Central memory CD8-positive, alpha-beta T cell (primary cell): ENCODE measurements at places on chromosomes 4 and X.

GRCh38 chrX:24148121-24148520 is 1.4 kb upstream of the ZFX start:
- no peak for DNase-seq

GRCh38 chrX:38699121-38699520 is 102.1 kb upstream of the MID1IP1 start:
- DNase-seq: no peak

DNA sequence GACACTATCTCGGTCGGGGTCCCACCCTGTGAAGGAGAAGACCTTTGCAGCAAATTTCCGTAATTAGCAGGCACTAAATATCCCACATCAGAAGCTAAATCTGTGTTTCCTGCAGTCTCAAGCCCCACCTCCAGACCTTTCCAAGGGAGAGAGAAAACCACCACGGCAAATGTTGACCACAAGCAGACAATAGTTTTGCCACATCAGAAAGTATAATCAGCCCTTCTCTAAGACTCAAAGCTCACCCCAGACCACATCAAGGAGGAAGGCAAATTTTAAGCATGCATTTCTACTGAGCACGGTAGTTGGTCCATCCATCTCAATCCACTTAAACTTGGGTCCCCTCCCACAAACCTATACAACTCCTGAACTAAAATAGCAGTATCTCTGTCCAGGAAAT is 398.5 kb downstream of the GPM6A start:
- no peak for DNase-seq

DNA sequence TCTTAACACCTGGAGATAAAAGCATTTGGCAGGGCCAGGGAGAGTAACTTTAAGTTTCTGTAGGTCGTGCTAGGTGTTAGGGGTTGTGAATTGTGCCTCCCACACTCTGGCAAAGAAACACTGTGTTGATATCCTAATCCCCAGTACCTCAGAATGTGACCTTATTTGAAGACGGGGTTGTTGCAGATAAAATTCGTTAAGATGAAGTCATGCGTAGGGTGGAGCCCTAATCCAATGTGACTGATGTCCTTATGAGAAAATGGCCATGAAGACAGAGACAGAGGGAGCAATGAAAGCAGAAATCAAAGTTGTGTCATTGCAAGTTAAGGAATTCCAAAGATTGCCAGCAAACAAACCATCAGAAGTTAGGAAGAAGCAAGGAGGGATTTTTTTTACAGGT is 40.5 kb upstream of the BBS12 start:
- no peak for DNase-seq

GRCh38 chrX:776529-777230 is 146.1 kb downstream of the SHOX start:
- no peak for DNase-seq

- no peak for DNase-seq
Observed at GRCh38 chr4:104500442-104500841, 5.7 kb upstream of the CXXC4 start.

GRCh38 chr4:118942465-118942864 is 53.8 kb downstream of the SYNPO2 start:
- DNase-seq: no peak

GRCh38 chr4:24672880-24673279 is 88.5 kb upstream of the DHX15 start:
- no peak for DNase-seq

- no peak for DNase-seq
Observed at GRCh38 chrX:106615041-106615440, 3.3 kb downstream of the RADX start.

DNA sequence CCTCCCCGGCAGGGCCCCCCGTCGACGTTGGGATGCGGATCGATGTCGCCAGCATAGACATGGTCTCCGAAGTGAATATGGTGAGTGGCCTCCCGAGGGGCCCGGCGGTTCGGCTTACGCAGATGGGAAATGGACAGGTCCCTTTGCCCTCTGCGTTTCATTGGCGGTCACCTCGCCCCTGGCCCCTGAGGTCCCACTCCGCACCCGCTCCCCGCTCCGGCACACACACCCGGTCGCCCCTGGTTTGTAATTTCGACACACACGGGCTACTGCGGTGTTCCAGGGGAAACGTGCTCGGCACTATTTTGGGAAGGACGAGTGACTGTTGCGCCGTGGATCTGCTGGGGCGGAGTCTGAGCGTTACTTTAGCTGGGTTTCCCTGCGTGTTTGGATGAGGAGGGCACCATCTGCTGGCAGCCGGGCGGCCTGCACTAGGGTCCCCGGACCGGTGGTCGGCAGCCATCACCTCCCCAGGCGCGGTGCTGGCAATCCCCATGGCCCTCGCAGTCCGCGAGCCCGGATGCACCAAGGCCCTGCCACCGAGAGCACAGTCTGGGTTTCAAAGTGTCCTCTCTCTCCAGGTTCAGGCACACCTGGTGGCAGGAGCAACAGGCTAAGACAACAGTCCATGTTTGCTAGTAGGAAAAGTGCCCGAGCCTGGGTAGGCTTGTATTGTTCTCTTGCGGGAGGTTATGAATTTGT is 1.2 kb downstream of the GABRB1 start:
- peak; percentile 24 for DNase-seq

- no peak for DNase-seq
Observed at GRCh38 chr4:121654738-121655137, 42.0 kb downstream of the ANXA5 start.

DNA sequence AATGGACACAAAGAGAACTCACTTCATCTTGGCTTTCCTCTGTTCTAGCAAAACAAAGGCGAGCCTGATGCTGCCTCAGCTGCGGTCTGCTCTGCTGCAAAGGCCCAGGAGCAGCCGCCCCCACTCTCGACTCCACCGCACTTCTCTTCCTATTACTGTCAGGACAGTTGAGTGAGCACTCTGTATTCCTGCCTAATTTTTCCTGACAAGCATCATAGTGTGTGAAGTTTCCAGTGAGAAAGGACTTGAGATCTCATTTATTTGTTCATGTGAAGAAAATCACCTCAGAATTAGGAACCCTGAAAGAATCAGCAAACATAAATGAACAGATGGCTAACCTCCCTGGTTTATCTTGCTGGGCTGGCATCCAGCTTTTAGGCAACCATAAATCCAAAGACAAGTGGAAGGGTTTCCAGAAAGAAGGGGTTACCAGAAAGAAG is 15.6 kb downstream of the SCARB2 start:
- no peak for DNase-seq

DNA sequence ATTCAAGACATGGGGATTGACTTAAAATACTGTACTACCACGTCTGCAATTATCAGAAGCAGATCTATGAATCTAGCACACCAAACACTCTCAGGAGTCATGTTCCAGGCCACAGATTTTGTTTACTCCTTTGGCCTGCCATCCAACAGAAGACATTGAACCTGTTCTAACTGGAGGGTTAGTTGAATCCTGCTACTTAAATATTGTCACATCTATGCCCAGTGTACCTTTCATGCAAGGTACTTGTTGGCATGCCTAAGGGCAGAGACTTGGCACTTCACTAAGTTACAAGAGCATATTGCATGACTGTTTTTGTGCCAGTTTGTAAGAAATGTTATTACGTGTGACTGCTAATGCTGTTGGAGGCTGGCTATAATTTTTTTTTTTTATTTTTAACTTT is 126.9 kb upstream of the BCOR start:
- no peak for DNase-seq

DNA sequence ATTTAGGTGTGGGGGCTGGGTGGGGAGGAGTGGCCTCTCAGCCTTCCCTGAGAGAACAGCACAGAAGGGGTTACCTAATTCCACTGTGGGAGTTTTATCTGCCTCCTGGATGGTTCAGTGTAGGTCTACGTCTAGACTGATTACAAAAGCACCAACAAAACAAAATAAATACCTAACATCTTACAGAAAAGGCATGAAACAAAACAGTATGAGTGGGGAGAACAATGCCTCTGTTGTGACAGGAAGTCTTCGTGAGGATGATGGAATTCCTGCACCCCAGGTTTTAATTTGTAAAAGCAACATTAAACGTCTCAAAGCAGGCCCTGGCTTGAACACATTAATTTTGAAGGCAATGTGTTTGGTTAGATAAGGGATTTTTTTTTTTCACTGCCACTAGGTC is 112.1 kb upstream of the GPC4 start:
- DNase-seq: no peak

- no peak for DNase-seq
Observed at GRCh38 chr4:176563591-176563990, 229.1 kb downstream of the VEGFC start.

DNA sequence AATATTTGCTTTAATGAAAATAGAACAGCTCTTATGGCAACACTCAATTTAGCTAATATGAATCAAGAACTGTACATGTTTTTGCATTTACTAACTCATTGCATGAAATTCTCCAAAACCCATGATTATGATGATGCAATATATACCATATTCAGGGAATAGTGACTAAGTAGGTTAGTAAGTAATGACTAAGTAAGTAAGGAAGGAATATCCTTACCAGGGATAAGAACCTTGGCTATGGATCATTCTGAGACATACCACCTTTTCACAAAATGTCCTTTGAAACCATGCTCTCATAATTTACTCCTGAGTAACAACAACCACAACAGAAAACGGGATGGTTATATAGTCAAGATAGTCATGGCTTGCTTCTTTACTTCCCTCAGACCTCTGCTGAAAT is 1513.0 kb downstream of the STIM2 start:
- DNase-seq: no peak

DNA sequence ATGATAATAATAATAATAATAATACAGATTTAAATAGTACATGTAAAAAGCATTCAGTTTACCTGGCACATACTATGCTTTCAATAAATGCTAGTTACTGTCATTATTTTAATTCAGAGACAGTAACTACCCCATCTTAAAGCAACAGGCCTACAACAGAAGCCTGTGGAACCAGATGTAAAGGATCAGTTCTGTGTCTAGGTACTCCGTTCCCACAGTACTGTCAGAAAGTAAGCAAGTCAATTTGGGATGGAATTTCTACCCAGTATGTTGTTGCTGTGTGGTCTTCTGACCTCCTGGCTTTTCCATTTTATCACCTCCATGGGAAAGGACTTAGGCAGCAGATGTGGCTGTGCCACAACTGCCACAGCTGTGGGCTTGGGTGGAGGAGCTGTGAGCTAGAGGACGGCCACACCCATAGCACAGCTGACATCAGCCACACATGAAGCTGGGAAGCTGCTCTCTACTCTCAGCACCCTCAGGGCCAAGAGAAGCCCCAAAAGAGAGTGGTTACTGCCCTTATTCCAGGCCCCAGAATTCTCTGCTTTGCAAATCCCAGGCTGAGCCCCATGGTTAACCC is 102.8 kb downstream of the CBR4 start:
- no peak for DNase-seq

DNA sequence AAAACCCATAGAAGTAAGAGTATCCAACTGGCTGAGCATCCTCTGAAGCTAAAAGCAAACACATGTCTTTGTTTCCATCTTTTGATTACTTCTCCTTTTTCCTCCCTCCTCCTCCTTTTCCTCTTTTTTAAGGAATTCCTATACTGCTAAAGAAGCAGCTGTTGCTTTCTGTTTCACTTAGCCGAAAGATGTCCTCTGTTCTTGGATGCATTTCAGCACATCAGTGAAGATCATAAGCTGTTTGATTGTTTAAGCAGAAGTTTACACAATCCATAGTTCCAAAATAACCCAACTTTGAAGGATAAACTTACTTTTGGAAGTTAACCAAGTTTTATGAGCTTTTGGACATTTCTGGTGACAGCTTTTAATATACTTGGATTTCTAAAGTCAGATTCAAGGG is 55.1 kb upstream of the TNIP3 start:
- DNase-seq: no peak

- DNase-seq: no peak
Observed at GRCh38 chr4:48939785-48940184, 33.2 kb upstream of the OCIAD2 start.

GRCh38 chr4:14375816-14376215 is 626.5 kb upstream of the CPEB2 start:
- DNase-seq: no peak

DNA sequence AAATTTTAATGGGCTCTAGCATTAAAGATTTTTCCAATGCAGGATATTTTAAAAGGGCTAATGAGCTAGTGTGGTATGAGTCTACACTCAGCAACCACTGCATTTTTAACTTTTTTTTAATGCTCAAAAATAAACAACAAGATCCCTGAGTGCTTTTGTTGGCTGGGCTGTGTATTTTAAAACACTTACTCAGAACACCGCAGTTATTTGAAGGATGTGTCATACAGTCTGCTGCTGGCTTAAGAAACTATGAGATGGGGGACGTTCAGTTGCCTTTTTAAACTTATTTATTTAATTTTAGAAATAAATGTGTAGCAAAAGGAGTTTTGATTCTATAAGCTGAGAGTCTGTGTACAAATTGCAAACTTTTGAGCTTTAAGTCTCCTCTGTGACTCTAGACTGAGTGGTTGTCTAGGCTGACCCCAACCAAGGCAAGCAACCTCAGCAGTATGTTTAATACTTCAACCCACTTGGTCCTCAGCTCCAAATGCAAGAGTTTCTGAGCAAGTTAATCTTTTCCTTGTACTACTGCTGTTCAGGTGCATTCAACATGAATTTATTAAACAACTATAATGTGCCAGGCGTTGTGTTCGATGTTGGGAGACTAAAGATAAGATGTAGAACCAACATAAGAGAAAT is 278.6 kb upstream of the DIPK2B start:
- no peak for DNase-seq

DNA sequence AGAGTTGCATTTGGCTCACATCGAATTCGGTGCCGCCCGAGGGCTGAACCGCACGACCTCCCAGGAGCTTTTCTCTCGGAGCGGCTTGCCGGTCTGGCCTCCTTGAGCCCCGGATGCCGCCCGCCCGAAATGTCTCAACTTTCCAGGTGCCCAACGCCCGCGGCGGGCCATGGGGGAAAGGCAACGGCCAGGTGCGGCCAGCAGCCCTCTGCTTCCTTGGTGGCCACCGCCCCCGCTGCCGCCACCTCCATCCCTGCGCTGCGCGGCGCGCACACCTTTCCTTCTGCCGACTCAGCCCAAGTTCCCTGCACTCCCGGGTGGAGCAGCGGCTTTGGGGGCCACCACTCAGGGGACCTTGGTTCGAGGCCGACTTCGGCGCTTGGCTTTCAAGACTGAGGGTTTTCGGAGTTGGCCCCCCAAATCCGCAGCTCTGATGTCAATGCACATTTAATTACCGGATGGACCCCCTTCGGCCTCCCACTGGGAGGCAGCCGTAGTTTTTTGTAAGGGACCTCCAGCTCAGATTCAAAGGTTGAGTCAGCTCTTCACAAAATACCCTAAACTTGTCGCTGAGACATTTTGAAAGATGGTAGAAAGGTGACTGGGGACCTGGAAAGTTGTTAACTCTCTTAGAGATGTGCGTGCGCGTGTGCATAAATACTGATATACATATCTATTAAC is 1.1 kb downstream of the AFF2 start:
- no peak for DNase-seq

GRCh38 chrX:103754401-103754800 is 22.2 kb upstream of the PLP1 start:
- DNase-seq: no peak

DNA sequence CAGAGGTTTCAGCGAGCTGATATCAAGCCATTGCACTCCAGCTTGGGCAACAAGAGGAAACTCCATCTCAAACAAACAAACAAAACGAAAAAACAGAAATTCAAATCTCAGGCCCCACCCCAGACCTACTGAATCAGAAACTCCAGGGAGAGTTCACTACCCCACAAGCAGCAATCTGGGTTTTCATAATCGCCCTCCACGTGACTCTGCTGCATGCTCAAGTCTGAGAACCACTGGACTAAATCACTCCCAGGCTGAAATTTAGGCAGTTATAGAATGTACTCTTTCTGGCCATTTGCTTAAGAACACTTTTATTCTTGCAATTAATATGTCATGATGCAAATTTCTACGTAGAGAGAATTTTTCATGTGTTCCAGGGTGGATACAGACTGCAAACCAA is 287.3 kb downstream of the USP46 start:
- DNase-seq: no peak

- DNase-seq: no peak
Observed at GRCh38 chr4:1492651-1493539, 86.7 kb upstream of the NKX1-1 start.
